ENCODE measurements at places on chromosomes 1 and 21.
A peak's percentile ranks its signal among the peaks of the same experiment; 100 is the strongest.

DNA sequence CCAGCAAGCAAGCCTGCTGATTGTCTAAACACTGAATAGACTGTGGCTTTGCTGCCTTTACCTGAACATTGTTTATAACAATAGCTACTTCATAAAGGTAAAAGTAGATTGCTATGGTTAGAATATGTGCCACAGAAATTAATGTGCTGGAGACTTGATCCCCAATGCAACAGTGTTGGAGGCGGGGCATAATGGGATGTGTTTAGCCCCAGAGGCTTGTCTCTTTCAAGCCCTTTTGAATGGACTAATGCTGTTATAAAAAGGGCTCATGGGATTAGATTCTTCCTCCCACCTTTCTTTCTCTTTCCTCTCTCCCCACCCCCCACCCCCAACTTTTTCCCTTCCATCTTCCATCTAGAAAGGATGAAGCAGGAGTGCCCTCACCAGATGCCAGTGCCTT is 80.2 kb upstream of the PPP2R5A start:
- no peak for DNase-seq

DNA sequence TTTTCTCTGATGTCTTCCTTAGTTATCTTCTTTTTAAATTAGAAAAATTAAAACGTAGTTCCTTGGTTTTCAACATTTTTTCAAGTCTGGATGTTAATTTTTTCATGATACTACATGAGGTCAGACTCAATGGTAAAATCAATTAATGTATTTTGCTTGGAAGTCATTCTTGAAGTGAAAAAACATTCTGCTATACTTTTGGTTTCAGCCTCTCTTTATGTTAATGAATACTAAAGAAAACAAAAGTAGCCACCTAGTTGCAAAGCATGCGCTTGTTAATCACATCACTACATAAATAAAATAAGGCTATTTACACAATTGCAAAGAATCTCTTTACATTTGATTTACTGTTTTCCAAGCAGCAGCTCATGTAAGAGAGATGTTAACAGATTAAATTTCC is 170.4 kb downstream of the LIPI start:
- DNase-seq: no peak

GRCh38 chr21:33396951-33397350 is 6.3 kb upstream of the IFNGR2 start:
- peak; percentile 87 for DNase-seq

DNA sequence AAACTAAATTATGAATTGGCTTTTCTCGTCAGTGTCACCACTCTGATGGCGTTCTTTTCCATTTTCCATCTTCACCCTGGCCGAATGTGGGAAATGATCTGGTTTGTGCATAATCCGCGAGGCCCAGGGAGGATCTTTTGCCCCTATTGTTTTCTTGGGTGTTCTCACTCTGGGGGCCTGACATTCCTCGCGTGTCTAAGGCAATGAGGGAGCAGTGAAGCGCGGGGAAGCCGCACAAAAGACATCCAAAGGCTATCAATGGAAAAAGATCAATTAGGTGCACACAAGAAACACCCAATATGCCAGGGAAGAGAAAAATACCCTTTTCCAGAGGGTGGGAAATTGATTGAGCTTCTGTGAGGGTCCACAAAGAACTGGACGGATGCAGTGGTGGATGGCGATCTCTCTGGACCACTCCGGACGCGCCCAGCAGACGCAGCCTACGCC is 941 bp upstream of the C1orf21 start:
- DNase-seq: no peak

DNA sequence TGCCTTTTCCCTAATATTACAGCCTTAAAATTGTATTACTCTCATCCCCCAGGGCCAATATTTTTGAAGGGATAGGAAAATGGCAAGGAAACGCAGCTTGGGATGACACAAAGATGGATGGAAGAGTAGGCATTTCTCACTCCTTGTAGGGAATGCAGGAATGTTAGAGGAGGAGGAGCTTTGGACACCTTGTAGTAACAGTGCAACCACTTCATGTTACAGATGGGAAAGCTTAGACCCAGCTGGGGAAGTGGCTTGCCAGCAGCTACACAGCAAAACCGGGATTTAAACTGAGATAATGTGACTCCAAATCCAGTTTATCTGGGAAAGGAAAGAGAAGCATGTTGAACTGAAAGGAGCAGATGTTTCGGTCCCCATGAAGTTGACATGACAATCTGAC is 473.7 kb upstream of the DAB1 start:
- DNase-seq: no peak

DNA sequence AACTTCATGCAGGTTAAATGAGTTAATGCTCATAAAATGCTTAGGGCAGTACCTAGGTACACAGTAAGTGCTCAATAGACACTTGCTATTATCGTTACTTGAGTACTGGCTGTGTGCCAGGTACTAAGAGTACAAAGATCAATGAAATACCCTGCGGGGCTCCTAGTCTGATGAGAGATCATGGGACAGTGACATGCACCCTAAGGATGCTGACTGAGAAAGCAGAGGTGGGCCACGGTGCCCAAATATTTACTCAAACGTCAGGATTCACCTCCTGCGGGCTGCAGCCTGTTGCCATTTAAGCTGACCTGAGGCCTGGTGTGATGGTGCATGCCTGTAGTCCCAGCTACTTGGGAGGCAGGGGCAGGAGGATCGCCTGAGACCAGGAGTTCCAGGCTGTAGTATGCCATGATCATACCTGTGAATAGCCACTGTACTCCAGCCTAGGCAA is 19.8 kb upstream of the LUZP1 start:
- DNase-seq: no peak

- no peak for DNase-seq
Observed at GRCh38 chr1:37676281-37677142, 15.8 kb upstream of the CDCA8 start.

GRCh38 chr1:235734335-235734734 is 84.8 kb upstream of the GNG4 start:
- no peak for DNase-seq

- DNase-seq: no peak
Observed at GRCh38 chr1:48889082-48889481, 112.4 kb upstream of the BEND5 start.

GRCh38 chr1:154786804-154787570 is 83.1 kb downstream of the KCNN3 start:
- no peak for DNase-seq
